ENCODE measurements at places on chromosomes 5 and 9.
A peak's percentile ranks its signal among the peaks of the same experiment; 100 is the strongest.

DNA sequence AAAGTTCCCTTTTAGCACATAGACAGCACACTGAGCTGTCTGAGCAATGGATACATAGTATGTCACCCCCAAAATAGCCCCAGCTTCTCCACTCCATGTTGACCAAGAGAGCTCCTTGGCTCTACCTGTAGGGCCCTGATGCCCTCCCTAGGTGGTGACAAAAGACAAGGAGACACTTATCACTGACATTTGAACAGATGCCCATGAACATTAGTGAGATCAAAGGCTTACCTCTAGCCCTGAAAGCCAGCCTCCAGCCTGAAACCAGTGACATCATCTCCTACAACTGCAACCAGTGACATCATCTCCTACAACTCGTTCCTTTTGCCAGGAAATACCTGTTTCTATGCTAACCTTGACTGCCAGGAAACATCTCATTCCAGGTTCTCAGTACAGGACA is 122.7 kb downstream of the FSTL4 start:
- no peak for DNase-seq

GRCh38 chr5:100273846-100274580 is 261.2 kb upstream of the FAM174A start:
- no peak for DNase-seq

DNA sequence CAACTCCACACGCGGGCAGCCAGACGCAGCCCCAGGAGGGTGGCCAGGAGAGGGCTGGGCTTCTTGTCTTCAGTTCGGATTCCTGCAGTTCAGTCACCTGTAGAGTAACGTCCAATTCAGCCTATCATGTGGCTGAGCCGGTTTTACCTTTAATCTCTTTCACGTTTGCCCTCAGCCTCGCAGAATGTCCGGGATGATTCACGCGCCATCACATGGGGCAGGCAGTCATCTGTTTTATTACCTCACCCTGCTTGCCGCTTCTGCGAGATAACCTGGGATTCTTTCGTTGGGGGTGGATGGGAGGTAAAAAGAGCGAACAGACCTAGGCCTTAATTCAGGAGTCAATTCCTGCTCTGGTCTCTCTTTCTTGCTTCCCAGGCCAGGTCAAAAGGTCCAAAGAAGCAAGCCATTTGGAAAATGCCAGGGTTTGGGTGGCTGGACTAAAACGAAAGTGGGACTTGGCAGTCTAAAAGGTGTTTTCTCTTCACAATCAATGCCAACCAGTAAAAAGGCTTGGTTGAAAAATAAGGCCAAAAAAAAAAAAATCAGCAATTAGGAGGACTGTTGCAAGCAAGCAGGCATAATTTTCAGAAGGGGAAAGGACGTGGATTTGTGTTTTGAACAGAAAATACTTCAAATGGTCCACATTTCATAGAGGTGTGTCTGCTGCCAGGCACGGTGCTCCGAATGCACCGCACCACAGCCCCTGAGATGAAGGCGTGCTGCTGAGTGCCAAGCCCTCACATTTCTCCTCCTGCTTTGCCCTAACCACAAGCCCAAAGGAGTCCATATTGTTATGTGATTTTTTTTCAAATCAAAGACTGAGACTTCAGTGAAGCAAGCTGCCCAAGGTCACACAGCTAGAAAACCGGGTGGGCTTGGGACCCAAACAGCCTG is 2.8 kb upstream of the WWC1 start:
- no peak for DNase-seq

DNA sequence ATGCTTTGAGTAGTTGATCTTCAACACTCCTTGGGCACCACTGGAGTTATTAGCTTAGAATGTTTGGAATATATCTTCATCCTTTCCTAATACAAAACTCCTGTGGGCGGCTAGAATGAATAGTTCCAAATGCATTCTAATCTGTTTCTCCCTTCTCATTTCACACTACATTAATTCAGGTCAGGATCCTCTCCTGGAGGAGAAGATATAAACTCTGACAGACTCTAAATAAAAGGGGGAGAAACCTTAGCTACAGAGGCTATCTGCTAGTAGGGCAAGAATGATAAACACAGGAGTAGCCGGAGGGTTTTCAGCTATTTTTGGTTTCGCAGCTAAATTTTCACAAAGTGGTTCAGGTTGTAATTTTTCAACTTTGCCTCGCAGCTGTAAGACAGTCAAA is 45.2 kb upstream of the FAM240B start:
- no peak for DNase-seq

- no peak for DNase-seq
Measured at GRCh38 chr5:93674138-93674537, 67.3 kb downstream of the POU5F2 start.

DNA sequence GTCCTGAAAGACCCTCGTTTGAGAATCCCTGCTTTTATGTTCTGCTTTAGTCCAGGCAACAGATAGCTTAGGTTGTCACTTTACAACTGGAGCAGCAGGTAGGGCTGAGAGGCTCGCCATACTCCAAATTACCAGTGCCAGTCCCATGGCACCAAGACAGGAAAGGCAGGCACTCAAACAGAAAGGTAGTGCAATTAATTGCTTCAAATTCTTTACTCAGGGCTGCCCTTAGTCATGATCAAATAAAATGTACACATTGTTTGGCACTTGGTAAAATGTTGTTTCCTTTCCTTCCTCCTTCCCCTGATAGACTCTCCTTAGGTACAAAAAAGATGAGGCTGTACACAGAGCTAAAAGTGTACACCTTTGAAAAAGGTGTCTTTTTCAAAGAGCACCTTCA is 115.8 kb upstream of the CCDC152 start:
- no peak for DNase-seq

GRCh38 chr9:106980551-106981101 is 117.7 kb downstream of the ZNF462 start:
- no peak for DNase-seq

GRCh38 chr5:35198686-35199085 is 31.6 kb downstream of the PRLR start:
- no peak for DNase-seq

DNA sequence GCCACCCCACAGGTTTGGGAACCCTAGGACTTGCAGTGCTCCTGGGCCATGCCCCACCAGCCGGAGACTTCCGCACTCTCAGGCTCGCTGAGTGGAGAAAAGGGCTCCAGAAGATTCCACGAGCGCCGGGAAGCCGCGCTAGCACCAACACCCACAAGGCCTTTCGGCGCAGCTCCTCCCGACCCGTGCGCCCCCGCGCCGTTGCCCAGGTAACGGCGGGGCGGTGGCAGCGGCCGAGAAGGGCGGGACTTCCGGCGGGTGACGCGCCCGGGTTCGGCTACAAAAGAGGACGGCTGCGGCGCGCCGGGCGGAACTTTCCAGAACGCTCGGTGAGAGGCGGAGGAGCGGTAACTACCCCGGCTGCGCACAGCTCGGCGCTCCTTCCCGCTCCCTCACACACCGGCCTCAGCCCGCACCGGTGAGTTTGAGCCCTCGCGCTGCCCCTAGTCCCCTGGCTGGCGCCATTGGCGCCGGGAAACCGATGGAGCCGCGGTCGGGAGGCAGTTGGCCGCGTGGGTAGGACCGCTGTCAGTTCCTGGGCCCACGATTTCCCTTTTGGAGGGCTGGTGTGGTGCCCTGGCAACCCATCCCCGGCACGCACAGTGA is at the start of gene DNAJA1:
Gene DNAJA1, plus strand, starts transcription at position 308 of the 606 bp plus-strand sequence. CDS start 1,212 bp downstream, outside the sequence.
- DNase-seq = peak; percentile 96

GRCh38 chr5:55344392-55344992 is 36.7 kb downstream of the MTREX start:
- peak; percentile 29 for DNase-seq

- DNase-seq = no peak
Measured at GRCh38 chr5:160159991-160160792, 40.9 kb upstream of the PWWP2A start.

- DNase-seq = peak; percentile 10
Measured at GRCh38 chr5:16464664-16465543, 696 bp downstream of the ZNF622 start.

GRCh38 chr5:41893074-41893851 is 10.9 kb upstream of the RIMOC1 start:
- no peak for DNase-seq

GRCh38 chr5:180813420-180813819 is 10.8 kb upstream of the MGAT1 start:
- DNase-seq = no peak

DNA sequence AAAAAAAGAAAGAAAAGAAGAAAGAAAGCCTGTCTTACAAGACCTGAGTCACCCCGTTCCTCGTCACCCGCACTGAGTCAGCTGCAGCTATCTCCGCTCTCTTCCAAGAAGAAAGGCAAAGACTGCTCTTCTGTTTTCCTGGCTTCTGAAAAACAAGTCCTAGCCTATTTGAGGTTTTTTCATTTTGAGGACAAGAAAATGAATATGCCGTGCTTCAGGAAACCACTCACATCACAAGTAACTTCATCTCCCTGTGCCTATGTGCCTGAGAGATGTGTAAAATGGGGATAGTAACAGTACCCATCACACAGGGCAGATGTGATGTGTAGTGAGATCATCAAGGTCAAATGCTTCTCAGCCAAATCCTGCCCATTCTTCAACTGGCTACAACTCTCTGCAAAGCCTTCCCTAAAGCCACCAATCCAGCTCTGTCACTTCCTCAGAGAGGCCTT is 78.4 kb downstream of the GLDC start:
- DNase-seq = no peak

DNA sequence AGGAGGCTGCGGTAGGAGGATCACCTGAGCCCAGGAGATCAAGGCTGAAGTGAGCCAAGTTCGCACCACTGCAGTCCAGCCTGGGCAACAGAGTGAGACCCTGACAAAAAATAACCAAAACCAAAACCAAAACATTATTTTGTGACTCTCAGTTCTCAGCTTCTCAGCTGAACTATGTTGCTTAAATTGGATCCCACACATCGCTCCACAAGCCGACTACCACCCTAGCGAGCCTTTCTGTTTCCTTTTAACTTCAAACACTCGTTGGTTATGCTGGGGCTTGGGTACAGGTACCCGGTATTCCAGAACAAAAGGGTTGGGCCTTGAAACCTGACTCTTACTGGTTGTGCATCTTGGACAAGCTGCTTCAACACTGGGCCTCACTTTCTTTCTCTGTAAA is 3.8 kb upstream of the PTGS1 start:
- no peak for DNase-seq

All from activated CD4-positive, alpha-beta T cell treated with anti-CD3 and anti-CD28 coated beads for 1 hour (primary cell).